ENCODE measurements at places on chromosomes 16 and 17.

DNA sequence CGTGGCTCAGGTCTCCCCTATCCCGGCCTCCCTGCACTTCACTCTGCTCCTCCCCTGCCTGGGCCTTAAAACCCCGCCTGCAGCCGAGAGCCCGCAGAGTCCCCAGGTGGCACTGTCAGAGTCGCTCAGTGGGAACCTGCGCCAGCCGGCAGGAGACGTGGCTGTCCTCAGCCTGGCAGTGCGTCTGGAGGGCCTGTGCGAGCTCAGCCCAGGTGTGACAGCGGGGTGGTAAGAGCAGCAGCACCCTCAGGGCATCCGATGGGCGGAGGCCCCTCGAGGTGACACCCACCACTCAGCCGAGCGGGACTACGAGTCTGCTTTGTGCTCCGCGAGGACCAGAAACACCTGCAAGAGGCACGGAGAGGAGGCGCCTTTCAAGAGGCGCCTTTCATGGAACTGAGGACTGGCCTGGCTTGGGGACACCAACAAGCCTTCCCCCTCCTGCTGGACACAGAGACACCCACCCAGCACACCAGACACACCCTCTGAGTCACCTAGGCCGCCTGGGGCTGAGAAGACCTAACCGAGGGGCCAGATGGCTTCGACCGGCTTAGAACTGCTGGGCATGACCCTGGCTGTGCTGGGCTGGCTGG, at the start of gene CLDN9:
CLDN9 (plus strand) TSS at position 96 of the 593 bp plus-strand sequence; CDS start at position 536, 440 bp downstream.
- DNase-seq, result no peak

GRCh38 chr17:1786708-1787107, 24.8 kb downstream of the SERPINF1 start:
- DNase-seq, result no peak

- no peak for DNase-seq
These were observed 2.1 kb upstream of the NRN1L start for GRCh38 chr16:67882374-67883145.

DNA sequence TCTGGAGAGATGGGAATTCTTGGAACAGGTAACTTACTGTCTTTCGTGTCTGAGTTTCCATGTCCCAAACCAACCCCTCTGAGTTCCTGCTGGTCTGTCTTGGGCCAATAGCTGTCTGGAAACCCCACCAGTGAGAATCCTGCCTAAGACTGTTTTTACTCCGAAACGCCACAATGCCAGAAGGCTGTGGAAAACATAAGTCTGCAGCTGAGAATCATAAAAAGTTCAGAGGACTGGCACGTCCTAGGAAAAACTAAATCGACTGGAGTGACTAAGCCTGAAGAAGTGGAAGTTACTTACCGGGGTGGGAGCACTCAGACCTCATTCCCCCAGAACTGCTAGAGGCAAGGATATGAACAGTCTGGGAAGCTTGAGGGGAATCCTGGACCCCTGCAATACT, 13.3 kb downstream of the LRRC75A start:
- DNase-seq, result no peak

All from EL (cell line).